ENCODE measurements at places on chromosomes 7 and 10.
A peak's percentile ranks its signal among the peaks of the same experiment; 100 is the strongest.

DNA sequence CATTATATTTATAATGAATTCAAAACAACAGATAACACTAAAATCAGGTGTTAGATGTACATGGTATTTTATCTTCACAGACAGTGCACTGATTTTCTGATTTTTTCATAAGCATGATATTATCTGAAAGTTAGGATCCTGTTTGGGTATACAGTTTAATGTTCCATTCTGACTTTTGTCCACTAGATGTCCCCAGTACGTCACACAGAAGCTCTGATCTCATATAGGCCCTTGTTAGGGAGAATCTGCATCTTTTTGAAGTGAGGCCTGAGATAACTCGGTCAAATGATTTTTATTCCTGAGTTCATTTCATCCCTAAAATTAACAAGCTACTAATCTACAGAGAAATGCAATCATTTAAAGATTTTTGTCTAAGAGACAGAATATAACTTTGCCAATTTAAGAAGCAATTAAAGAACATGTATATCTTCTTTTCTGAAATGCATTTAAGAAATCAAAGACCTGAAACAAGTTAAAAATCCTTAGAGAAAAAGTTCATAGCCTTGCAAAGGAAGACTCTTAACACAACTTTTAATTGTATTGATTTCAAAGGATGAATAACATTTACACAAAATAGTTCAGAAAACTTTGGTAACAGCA lies 72.0 kb upstream of the TES start:
- DNase-seq, result no peak

- no peak for DNase-seq
These were observed 579 bp downstream of the RBM33 start for GRCh38 chr7:155644971-155645509.

- DNase-seq, result no peak
These were observed 107.0 kb downstream of the NRP1 start for GRCh38 chr10:33227489-33227888.

DNA sequence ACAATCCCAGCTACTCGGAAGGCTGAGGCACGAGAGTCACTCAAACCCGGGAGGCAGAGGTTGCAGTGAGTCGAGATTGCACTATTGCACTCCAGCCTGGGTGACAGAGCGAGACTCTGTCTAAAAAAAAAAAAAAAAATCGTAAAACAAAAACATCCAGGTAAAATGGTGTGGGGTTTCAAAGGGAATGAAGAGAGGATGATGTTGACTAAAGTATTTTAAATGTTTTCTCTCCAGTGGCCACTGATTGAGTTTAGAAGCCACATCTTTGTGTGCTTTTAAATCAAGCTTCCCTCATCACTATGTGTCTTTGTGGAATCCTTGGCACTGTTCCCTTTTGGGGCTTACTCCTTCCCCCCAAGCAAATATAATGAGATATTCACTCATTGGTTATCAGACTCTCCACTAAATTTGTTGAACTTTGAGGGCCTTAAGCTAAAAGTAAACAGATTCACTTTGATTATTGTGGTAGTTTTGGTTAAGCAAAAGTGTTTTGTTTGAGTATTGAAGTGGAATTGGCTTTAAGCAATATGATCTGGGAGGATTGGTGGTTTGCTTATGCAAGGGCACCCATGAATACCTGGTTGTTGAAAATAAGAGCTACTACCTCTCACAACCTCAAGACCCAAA lies 162.9 kb downstream of the CDK14 start:
- no peak for DNase-seq

DNA sequence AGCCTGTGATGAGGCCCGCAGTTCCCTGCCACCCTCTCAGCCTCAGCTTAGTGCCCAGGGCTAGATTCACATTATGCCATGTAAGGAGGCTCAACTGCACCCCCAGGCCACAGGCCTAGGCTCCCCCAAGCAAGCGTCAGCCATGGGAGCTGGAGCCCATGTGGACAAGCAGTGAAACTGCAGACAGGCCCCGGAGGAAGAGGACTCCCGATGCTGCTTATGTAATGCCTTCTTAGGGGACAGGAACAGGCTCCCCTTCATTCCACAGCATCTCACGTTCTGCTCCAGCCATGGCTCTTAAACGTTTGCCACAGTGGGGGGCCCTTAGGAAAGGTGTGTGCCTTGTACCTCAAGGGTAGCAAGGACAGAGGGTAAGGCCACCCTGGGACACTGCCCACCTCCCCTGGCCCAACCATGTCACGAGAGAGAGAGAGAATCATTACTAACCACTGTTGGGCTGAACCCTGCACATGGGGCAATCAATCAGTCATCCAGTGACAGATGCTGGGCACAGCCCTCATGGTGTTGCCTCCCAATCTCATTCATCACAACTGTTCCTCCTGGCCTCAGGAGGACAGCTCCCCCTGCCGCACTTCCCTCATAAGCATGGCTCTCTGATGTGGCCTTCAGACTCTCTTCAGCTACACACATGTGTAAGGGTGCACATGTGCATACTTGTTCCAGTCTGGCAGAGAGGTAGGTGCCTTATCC lies 263.0 kb downstream of the GRID1 start:
- DNase-seq, result no peak

DNA sequence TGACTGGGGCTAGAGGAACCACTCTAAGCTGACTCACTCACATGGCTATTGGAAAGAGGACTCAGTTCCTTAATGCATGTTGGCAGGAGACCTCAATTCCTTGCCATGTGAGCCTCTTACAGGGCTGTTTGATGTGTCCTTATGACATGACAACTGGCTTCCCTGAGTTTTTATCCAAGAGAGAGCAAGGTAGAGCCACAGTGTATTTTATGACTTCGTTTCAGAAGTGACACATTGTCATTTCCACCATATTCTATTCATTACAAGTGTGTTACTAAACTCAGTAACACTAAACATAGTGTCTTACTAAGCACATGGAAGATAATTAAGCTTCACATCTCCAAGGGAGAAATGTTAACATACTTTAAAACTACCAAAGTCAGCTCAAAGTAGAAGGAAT lies 98.2 kb downstream of the ZNF777 start:
- DNase-seq, result no peak

DNA sequence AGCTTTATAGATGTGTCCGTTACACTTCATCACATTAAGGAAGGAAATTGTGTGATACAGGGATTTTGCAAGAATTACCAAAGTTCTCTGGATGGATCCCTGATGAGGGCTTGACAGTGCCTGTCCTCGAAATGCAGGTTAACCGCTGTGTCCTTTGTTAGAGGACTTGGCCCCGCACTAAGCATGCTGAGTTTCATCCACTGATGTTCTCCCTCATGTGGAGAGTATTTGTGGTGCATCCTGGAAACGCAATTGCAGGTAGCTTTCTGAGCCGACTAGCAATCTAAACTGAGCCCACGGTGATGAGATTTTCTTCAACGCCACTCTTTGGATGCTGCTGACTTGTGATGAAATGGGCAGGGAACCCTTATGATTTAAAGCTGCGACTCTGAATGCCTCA lies 71.9 kb upstream of the STK17A start:
- no peak for DNase-seq

GRCh38 chr10:111131168-111131799 lies 54.5 kb downstream of the ADRA2A start:
- no peak for DNase-seq

DNA sequence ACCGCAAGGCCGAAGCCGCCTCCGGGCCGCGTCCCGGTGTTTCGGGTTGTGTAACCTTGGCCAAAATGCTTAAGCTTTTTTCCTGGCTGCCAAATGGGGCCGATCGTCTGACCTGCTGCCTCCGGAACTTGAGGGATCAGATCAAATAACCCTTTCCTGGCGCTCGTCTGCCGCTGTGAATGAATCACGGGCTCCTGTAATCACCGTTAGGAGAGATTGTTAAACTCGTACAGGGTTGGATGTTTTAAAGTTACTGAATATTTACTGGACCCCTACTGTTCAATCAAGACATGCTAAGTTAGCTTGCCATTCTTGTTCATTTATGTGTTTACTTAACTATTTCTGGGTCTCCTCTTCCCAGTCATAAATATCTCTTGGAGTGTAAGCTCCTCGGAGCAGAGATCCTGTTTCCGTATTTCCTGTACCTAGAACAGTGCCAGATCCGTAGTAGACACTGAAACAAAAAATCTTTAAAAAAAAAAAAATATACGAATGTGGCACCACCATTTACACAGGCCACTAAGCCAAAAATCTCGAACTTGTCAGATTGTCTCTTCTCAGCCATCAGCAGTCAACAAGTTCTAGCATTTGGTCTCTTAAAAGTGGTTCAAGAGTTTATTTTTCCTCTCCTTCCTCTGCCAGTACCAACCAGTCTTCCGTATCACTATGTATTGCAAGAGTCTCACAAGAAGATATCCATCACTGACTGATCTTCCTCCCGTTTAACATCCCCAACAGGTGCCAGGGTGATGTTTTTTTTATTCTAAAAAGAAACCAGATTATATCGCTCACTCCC lies 650 bp upstream of the TM9SF3 start:
- DNase-seq, result no peak

DNA sequence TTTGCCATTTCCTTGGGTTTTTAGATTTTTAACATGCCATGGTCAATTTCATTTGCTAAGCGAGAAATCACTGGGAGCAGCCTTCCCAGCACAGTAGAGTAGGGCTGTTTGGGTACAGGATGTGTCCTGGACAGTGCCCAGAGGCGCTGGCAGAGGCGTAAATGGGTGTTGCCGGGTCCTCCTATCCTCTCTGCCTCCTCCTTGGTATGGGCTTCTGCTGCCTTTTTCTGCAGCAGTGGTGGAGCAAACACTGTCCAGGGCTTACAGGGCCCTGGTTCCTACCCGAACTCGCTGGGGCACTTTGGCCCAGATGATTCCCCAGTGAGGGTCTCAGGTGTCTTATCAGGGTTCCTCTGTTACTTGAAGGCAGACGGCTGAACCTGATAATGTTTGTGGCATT lies 298.3 kb downstream of the RPS24 start:
- no peak for DNase-seq

DNA sequence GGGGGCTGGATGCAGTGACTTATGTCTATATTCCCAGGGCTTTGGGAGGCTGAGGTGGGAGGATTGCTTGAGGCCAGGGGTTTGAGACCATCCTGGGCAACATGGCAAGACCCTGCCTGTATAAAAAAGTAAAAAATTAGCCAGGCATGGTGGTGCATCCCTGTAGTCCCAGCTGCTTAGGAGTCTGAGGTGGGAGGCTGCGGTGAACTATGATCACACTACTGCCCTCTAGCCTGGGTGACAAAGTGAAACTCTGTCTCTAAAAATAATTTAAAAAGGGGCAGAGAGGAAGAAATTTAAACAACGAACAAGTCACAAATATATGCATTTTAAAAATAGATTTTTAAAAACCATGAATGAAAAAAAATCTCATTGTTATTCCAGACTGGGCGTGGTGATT lies 46.2 kb upstream of the FEZF1 start:
- no peak for DNase-seq

DNA sequence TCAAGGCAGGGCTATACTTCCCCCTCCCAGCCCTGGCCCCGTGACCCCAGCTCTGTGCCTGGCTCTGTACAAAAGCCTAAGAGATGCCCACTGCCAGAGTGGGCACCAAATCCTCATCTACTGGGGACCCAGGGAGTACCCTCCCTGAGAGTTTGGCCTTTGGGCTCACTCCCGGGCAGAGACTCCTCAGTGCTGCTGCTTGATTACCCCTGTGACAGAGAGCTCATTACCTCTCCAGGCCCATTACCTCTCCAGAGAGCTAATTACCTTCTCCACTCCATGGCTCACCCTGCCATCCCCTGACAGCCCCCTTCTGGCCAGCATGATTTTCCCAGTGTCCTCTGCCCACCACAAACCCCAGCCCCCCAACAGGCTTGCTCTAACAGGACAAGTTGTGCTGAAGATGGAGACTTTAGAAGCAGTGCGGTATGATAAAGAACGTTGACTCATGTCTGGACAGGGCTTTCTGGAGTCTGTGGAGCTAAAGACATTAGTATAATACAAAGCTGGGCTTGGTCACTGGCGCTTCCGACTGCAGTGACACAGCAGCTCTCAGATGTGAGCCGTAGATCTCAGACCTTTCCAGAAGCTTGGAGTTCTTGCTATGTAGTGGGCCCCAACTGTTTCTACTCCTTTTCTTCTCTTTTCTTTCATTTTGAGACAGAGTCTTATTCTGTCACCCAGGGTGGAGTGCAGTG lies 111.3 kb upstream of the KCTD7 start:
- DNase-seq, result no peak

DNA sequence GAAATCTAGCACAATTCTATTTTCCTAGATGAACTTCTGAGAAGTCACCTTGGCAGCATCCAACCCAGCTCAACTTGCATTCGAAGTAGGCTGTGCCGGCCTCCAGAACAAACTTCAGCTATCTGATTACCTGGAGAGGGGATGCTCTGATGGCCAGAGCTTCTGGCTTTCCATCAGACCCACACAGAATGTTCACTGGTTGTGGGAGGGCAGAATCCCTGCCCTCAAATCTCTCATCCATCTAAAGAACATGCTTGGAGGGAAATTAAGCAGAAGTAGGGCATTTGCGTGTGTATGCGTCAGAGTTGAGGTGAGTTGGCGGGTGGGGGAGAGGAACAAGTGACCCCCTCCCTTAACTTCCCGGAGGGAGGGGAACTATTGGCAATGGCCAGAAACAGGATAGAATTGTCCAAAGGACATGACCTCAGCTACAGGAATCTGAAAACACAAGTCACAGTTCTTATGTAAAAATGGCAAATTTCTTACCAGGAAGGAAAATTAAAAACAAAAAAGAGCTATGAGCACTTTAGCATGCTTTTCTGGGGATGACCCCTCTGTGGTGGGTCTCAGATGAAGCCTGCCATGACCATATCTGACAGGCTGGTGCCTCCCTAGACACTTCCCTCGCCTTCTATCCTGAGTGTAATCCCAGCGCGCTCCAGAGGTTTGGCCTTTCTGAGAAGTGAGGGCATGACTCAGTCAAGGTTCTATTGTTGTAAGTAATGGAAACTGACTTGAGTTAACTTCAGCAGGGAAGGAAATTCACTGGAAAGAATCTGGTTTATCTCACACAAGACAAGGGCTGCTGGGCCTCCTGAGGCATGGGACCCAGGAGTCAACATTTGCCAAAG lies 278.8 kb downstream of the RPS24 start:
- no peak for DNase-seq

- no peak for DNase-seq
These were observed 36.5 kb downstream of the DGKI start for GRCh38 chr7:137810248-137810647.

DNA sequence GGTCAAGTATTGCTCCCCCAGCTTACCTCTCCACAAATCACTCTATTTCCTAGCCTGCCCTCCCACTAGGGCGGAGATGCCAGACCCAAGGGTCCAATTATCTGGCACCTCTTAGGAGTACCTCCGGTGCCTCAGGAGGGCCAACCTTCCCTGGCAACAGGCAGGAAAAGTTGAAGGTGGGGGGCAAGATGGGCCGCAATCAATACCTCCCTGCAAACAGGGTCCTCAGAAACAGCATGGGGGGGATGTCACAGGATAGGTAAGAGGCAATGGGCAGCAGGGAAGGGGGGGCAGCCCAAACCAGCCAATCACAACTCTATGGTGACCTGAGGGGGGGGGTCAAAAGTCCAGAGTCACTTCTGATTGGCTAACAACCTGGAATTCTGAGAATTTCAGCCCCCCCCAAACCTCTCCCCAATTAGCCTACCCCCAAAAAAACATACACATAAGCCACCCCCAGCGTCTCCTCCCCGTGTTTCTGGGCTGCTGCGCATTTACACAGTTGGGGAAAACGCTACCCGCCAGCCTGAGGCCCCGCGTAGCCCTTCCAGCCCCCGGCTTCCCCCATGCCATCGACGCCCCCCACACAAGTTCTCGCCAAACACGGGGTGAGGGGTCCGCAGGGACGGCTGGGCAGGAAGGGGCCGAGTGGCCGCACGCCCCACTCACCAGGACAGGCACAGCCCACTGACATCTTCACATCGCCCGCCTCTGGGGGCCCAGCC lies 589 bp downstream of the LDB1 start:
- DNase-seq, result peak; percentile 65

- no peak for DNase-seq
These were observed 29.9 kb downstream of the TAS2R41 start for GRCh38 chr7:143507534-143508055.

- no peak for DNase-seq
These were observed 4.8 kb downstream of the INHBA start for GRCh38 chr7:41698114-41698513.

Measured in activated T-cell treated with anti-CD3 and anti-CD28 coated beads, Interleukin-2, amount 50 U/mL, for 72 hours (primary cell).